ENCODE measurements at places on chromosomes 7 and 10.
A peak's percentile ranks its signal among the peaks of the same experiment; 100 is the strongest.

- DNase-seq: no peak
These were observed 58.0 kb downstream of the PDSS1 start for GRCh38 chr10:26755443-26755903.

GRCh38 chr7:81956520-81956919 lies 186.7 kb upstream of the HGF start:
- peak; percentile 15 for DNase-seq

- DNase-seq: no peak
These were observed 349.9 kb downstream of the RPS24 start for GRCh38 chr10:78383378-78384048.

DNA sequence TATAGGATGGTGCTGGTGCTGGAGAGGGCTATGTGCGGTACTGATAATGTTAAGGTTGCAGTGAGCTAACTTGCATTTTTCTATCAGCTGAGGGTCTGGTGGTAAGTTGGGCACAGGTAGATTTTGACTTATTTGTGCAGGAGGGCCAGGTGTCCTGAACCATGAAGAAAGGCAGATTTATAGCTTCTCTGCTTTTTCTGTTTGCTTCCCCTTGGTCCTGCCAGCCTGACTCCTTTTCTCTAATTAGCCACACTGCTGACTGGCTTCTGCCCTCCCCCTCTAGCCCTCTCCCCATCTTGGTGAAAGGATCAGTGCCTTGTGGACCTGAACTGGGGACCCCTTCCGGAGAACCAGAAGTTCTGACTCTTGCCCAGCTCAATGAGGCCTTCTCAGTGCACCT lies 40.8 kb upstream of the STEAP4 start:
- DNase-seq: no peak

- no peak for DNase-seq
These were observed 137.2 kb upstream of the EFCAB10 start for GRCh38 chr7:105718511-105718925.

GRCh38 chr7:150857276-150858055 lies 5.1 kb downstream of the AOC1 start:
- DNase-seq: no peak

GRCh38 chr10:72557362-72557761 lies 68.5 kb downstream of the MICU1 start:
- DNase-seq: no peak

DNA sequence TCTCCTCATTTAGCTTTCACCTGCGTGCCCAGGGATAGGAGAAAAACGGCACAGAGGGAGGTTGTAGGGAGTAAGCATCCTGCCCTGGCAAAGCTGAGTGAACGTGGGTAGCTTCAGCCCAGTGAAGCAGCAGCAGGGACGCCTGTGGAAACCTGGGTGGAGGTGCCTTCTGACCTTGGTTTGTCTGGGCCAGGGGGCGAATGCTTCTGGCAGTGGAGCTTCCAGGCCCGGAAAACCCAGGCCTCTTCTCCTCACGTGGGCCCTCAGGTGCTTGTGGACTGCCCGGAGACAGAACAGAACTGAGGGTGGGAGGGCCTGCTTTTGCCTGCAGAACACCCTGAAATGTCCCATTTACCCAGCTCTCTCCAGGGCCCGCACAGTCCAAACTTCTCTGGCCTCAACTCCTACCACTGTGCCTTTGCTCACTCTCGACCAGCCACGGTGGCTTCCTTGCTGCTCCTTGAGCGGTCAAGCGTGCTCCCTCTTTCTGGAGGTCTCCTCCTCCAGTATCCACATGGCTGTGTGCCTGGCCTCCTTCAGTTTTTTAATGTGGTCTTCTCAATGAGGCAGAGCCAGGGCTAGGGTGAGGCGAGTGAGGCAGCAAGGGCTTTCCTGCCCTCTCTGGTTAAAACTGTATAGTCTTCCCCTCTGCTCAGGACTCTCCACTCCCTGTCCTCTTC lies 62.4 kb downstream of the TMEM209 start:
- no peak for DNase-seq

DNA sequence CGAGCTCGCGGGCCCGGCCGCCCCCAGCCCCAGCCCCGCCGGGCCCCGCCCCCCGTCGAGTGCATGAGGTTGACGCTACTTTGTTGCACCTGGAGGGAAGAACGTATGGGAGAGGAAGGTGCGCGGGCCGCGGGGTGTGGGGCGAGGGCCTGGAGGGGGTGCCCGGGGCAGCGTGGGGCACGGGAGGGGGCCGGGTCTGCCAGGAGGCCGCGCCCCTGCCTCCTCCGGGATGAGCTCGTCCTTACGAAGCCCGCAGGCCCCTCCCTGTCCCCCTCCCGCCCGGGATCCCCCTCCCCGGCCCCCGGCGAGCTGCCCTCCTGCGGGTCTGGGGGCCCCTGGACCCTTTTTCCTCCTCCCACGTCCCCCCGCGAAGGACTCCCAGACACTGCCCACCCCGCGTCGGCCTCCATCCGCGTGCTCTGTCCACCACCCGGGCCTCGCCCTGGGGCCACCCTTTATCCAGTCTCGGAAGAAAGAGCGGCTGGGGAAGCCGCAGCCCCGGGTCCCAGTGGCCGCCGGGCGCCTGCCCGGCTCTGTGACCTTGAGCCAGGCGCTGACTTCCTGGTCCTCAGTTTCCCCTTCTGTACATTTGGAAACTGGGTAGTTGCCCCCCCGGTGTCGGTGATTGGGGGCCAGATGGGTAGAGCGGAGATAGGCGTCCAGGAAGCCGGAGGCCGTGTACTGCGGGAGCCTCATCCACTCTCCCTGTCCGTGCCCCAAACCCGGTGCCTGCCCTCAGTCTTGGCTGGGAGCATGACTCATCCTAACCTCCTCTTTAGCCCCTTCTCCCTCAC lies 521 bp downstream of the LIMK1 start:
- peak; percentile 67 for DNase-seq

DNA sequence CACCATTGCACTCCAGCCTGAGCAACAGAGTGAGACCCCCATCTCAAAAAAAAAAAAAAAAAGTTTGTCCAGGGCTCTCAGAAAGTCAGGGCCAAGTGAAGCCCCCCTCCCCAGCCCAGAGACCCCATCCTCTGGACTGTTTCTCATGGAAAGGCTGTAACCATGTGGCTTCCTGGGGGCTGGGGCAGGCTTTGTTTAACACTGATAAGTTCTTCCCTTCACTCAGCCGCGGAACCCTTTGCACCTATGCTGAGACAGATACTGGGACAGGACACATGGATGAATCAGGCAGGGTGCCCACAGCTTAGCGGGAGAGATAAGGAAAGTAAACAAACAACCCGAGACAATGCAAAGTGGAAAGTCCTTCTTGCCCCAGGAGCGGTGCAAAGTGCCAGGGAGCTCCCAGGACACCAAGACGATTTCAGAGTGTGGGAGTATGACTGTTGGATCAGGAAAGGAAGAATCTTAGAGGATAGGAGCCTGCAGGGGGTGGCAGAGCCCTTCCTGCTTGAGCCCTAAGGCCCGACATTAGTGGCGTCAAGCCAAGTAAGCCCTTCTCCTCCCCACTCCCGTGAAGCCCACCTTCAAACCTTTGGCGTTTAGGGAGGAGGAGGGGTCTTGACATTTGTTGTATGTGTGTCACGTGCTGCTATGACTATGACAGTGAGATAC lies 11.6 kb downstream of the MLXIPL start:
- DNase-seq: peak; percentile 59

DNA sequence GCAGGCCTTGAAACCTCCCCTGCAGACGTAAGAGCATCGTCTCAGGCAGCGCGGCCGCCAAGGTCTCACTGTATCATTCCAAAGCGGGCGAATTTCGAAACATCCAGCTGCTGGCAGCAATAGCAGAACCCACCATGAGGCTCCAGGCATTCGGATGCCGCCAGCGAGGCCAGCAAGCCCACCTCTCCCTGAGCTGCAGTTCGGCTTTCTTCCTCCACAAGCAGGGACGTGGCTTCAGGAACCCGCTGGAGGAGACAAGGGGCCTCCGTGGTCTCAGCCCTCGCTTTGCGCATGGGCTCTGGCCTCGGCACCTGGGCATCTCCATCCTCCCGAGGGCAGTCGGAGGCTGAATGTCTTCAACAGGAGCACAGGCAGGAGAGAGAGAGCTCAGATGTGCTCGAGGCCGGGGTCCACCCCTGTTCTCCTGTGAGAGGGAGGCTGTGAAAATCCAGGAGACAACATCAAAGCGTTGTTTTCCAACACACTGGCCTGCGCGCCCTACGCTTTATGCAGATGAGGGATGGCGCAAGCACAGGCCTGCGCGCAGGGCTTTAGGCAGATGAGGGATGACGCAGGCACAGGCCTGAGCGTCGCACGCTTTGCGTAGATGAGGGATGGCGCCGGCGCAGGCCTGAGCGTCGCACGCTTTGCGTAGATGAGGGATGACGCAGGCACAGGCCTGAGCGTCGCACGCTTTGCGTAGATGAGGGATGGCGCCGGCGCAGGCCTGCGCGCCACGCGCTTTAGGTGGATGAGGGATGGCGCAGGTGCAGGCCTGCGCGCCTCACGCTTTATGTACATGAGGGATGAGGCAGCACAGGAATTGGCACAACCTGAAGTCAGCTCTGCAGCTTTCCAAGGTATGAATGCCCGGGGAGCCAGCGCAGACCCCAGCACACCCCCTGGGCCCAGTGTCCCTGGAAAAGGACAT lies 103.2 kb downstream of the WDR37 start:
- DNase-seq: no peak

- DNase-seq: no peak
These were observed 131.0 kb downstream of the AASS start for GRCh38 chr7:122013065-122013464.

GRCh38 chr10:132075909-132076577 lies 10.3 kb downstream of the JAKMIP3 start:
- no peak for DNase-seq

DNA sequence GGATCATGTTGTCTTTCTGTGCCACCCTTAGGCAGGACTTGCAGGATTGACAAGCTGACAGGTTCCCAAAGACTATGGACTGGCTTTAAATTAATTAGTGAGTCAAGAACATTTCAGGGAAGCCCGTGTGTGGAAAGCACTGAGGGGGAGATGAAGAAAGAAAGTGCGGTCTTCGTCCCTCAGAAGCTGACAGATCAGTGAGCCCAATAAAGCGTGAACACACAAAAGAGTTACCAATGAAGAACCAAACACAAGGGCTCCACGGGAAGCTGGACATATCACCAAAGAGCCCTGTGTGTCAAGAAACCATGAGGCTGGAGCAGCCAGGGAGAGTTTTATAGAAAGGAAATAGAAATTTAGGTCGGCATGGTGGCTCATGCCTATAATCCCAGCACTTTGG lies 725.8 kb downstream of the PARD3 start:
- no peak for DNase-seq

DNA sequence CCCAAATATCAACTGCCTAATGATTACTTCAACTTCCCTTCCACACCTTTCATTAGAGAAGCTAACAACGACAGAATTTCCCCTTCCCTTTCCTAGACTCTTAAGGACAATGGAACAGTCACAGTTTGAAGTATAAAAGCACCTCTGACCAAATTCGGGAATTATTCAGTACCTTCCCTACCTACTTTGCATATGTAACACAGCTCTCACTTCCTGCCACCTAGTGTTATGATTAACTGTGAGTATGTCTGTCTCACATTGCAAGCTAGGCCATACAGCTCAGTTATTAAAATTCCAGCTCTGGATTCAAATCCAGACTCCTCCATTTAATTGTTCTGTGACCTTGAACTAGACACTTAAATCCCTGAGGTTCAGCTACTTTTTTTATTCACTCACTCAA lies 44.8 kb upstream of the HPSE2 start:
- no peak for DNase-seq
